ENCODE measurements at places on chromosomes 3 and 15.

DNA sequence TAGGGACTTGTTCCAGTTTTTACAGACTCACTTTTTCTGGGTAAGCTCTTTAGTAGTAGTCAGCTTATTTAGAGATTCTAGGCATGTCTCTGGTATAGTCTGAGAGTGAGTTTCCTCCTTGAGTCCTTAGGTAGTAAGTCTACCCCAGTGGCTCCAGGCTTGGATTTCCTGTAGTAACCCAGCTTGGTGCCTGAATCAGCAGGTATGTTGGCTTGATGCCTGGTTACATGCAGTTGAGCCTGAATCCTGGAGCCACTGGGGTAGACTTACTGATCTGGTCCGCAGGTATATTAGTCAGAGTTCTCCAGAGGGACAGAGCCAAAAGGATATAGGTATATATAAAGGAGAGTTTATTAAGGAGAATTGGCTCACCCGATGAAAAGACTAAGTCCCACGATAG is 85.8 kb upstream of the RBMS3 start:
- peak; percentile 20 for DNase-seq

DNA sequence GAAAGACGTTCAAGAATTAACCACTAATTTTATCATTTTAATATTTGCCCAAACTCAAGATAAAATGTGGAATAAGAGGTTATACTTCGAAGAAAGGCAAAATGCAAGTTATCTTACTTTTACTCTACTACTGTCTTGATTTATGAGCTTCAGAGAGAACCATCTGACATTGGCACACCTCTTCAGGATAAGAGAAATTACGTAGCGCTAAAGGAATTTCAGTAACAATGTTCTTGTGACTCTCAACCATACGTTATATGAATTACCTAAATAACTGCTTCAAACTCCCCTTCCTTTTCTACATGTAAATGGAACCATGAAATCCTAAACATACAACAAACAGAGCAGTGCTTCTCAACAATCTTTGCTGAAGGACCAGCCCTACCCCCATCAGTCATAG is 96.8 kb downstream of the ZNF385D start:
- DNase-seq: no peak

DNA sequence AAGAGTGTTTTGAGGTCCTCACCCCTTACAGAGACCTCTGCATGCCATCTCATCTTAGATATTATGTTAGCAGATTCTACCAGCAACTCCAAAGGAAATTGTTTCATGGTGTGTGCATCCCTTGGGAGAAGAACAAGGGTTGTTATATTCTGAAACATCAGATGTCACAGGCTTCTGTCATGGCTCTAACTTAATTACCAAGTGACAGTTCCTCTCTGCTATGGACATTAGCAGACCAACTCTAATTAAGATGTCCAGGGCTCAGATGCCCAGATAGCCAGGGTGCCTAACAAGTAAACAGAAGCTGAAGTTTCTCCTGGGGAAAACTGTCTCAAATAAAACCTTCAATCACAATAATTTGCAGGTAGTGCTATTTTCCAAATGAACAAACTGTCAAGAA is 153.1 kb upstream of the BFSP2 start:
- no peak for DNase-seq

DNA sequence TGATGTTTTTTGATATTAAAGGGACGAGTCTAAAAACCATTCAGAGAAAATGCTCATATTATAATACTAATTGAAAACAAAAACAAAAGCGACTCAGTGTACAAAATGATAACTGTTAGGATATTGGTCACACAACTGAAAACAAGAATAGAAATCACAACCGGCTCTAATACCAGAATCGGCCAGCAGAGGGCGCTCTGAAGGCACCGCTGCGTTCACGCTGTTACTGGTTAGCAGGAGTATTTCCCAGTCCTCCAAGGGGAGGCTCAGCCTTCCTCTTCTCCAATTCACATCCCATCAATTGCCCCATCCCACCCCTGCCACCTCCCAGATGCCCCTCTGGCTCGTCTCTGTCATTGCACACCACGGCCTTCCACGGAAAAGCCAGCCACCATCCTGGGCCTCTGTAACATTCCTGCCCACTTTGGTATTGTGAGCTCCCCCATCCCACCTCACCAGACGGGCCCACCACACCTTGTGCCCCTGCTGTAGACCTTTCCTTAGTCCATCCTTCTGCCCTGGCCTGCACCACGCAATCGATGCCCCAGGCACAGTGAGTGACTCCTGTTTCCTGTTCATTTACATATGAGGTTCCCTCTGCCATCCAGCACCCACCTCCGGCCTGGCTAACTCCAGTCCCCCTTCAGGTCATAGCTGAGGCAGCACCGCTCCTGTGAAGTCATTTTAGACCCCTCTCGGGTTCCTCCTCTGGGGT is 8.5 kb downstream of the FAM107A start:
- peak; percentile 29 for DNase-seq

GRCh38 chr3:150345021-150345538 is 63.0 kb upstream of the TSC22D2 start:
- DNase-seq: peak; percentile 92

DNA sequence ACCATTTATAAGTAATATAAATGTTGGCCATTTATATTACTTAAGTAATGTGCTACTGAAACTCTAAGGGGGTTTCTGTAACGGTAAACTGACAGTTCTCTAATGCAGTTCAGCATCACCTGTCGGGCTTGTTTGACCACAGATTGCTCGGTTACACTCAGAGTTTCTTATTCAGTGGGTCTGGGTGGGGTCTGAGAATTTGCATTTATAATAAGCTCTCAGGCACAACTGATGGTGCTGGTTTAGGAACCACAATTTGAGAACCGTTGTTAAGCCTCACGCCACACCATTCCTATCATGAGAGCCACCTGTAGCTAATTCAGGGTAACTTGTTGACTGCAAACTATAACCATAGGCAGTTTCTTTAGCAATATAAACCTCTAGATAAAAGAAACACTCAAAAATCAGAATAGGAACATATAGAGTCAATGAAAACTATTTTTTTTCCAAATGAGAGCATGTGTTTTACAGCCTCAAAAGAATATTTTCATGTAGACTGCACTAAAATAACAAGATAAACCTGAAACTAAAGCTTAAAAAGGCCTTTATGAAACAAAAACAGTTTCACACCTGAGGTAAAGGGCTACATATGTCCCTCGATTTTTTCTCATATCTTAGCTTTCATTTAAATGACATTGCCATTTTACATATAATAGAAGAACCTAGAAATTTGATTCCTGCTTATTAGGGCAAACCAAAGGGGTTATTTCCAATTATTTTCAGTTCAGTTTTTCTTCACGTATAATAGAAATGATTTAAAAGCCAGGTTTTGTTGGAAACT is 604.8 kb downstream of the UNC13C start:
- DNase-seq: no peak

DNA sequence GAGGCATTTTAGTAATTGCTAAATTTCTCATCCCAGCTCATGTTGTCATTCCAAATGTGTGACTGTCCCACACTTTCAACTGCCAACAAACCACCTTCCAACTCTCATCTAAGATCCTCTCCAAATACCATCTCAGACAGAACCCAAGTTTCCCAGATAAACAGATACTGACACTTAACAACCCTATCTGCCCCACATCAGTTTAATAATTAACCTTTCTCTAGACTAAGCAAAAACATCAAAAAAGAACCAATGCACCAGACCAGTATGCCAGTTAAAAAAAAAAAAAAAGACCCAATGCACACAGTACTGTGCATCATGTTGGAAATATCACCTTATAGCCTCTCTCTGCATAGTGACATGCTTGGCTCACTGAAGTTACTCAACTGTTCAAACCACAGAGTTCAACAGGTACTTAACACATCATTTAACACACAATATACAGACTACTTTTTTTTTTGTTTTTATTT is 5.5 kb downstream of the SFMBT1 start:
- DNase-seq: no peak

DNA sequence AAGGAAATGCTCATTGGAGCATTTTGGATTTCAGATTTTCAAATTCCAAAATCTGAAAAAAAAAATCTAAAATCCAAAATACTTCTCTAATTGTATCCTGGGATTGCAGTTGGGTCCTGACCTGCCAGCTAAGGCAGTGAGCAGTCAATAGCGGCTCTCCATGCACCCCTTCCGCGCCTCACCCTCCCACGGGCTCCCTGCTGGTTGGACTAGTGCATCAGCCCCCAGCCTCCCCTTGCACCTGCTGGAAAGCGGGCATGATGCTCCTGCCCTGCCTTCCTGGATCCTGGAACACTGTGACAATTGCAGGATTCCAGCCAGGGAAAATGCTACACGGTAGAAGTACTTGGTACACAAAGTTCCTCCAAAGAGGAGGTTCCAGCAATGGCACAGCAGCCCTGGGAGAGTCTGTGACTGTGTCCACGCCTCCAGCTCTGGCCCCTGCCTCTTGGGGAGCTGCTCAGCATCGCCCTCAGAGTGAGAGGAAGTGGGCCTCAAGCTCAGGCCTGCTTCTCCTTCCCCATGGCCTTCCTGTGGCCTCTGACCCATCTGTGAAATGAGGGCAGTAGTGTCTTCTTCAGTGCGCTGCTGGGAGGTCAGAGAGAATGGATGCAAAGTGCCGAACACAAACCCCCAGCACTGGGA is 39.5 kb upstream of the CHRNB4 start:
- no peak for DNase-seq

- no peak for DNase-seq
These were observed 19.3 kb downstream of the PDIA5 start for GRCh38 chr3:123085932-123086627.

- DNase-seq: no peak
These were observed 34.9 kb downstream of the LRRC3B start for GRCh38 chr3:26657348-26657976.

GRCh38 chr15:52780172-52780980 is 9.8 kb downstream of the ONECUT1 start:
- DNase-seq: peak; percentile 54

GRCh38 chr15:39083213-39083612 is 497.7 kb upstream of the THBS1 start:
- DNase-seq: no peak

GRCh38 chr3:77421916-77422315 is 382.0 kb downstream of the ROBO2 start:
- no peak for DNase-seq

- no peak for DNase-seq
These were observed 24.8 kb upstream of the BOC start for GRCh38 chr3:113186566-113186965.

DNA sequence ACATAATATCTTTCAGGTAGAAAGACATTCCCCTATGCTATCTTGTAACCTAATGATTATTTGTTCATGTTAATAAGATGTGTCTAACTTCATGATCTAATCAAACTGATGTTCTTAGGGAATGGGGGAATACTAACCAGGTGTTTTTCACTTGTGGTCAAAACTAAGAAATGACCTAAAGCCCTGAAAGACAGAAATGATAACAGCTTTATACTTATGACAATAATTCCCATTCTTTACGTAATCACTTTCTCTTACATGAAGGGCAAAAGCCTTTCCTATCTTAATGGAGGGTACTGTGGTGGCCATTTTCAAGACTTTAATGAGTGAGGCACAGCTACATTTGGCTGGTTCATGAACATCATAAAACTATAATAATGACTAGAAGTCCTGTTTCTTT is 33.9 kb upstream of the MEIS2 start:
- DNase-seq: no peak

GRCh38 chr3:160486459-160486869 is 36.9 kb upstream of the TRIM59 start:
- no peak for DNase-seq

DNA sequence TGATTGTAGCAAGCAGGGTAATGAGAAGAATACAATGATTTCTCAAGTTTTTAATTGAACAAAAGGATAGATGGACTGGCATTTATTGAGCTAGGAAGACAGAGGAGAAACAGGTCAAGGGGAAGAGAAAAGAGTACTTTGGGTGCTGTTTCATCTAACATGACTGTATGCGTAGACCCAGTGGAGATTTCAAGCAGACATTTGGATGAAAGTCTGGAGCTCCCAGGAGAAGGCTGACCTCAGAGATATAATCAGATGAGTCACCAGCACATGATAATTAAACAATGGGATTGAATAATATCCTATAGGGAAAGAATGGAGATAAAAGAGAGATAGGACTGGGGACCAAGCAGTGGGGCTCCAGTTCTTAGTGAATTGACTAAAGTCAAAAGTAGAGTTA is 194.9 kb downstream of the ARRDC4 start:
- DNase-seq: peak; percentile 55

DNA sequence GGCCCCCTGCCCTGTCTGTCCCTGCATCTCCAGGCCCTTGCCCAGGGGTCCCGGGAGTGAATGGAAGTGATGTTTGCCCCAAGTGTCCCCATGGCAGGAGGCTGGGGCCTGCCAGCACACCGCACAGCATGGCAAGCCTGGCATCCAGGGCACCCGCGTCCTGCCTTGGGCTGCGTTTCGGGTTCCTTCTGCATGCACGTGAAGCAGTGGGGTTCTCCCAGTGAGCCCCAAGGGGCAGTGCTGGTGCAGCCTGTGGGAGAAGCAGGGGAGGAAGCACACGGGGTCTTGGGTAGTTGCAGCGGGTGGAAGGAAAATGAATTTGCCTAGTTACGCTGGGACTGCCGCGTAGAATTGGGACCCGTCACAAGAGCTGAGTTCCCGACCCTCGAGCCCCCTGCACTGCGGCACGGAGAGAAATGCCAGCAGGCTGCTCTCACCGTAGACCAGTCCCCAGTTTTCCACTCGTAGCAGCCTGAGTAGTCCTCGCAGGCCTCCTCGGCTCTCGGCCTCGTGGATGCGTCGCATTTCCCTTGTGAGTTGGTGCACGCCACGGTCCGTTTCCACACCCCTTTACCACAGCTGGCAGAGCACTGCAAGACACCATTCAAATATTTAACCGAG is 259.5 kb upstream of the LYSMD4 start:
- no peak for DNase-seq

DNA sequence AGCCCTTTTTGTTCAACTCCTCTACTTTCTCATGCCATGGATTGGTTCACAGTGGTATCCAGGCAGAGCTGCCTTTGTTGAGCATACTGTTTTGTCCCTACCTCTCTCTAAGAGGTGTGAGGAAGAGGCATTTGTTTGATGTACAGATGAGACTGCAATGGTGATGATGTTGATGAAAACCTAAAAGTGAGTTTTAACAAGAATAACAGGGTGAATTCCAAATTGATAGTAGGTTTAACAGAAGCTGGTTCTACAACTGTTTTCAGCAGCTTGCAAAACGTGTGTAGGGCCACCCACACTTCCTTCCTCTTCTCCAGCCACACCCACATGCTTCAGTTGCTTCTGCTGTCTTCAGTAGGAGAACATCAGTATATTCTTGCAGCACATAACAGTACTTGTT is 10.2 kb downstream of the SNRK start:
- DNase-seq: no peak

DNA sequence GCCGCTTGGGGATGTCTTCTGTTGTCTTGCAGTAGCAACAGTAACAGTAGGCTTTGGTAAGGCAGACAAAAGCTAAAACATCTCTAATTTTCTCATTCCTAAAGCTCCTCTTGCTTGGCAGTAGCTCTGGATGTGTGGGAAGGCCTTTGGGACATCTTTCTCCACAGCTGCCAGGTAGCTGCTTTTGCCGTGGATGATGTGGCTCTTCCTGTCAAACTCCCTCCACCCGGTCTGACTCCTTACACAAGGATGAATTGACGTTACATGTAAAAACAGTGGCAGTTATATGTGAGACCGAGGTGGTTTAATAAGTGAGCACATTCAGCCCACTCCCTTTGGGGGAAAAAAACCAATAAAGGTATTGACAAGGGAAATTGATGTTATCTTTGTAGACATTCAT is 309.1 kb downstream of the TUSC7 start:
- DNase-seq: no peak

GRCh38 chr3:103218146-103218545 is 783.3 kb downstream of the ZPLD1 start:
- no peak for DNase-seq
